NCI-H2029 treated with DMSO at 0.1 percent for 48 hours (cell line): ENCODE measurements at places on chromosomes 16 and 17.
A peak's percentile ranks its signal among the peaks of the same experiment; 100 is the strongest.

- peak; percentile 34 for DNase-seq
These were observed 69.1 kb upstream of the PMFBP1 start for GRCh38 chr16:72241008-72241407.

- DNase-seq: no peak
These were observed 16.9 kb downstream of the TRIM25 start for GRCh38 chr17:56896968-56897359.

DNA sequence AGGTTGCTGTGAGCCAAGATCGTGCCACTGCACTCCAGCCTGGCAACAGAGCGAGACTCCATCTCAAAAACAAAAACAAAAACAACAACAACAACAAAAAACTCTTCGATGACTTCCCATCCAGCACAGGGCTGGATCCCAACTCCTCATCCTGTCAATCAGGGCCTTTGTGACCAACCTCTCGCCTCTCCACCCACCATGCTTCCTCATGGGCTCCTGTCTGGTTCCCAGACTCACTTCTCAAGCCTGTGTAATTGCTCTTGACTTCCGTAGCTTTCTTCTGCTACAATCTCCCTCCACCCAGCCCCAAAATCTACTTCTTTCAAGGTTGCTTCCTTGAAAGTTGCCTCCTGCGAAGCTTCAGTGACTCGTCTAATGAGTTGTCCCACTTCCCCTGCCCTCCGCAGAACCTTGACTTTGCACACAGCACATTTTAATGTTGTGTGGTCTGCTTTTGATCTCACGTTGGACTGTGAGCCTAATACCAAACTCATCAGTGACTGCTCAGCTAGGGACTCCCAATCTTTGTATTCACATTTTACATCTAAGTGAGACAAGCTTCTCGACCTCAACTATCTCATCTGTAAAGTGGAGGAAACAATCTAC, 936 bp upstream of the RASL10B start:
- no peak for DNase-seq

DNA sequence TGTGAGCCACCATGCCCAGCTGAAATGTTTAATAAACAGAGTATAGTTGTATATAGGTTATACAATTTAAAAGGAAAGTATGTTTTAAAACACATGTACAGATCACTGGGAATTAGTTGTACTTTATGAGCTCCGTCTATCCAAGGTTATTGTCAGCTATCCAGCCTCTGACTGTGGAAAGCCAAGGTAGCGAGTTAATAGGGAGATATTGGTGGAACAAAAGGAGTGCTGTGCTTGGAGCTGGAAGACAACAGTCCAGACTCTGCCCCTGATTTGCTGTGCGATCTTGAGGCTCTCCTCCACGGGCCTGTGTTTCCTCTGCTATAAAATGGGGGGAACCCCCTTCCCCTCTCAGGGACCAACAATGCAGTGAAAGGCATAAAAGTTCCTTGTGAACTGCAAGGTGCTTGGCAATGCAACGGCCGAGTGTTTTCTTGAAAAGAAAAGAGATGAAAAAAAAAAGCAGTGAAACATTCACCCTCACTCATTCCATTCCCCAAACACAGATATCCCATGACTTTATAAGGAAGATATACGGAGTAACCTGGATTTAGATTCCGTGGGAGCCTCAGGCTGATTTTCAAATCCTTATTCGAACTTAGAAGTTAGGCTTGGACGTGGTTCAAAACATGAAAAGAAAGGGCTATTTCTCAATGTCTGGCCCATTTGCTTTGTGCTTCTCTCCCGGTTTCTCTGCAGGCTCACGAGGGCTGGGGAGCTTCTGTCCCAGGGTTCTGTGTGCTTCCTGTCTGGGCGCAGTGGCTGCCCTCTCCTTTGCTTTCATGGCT, 34.1 kb downstream of the CUEDC1 start:
- DNase-seq: no peak

GRCh38 chr17:83006515-83007455, 72.6 kb upstream of the METRNL start:
- no peak for DNase-seq

DNA sequence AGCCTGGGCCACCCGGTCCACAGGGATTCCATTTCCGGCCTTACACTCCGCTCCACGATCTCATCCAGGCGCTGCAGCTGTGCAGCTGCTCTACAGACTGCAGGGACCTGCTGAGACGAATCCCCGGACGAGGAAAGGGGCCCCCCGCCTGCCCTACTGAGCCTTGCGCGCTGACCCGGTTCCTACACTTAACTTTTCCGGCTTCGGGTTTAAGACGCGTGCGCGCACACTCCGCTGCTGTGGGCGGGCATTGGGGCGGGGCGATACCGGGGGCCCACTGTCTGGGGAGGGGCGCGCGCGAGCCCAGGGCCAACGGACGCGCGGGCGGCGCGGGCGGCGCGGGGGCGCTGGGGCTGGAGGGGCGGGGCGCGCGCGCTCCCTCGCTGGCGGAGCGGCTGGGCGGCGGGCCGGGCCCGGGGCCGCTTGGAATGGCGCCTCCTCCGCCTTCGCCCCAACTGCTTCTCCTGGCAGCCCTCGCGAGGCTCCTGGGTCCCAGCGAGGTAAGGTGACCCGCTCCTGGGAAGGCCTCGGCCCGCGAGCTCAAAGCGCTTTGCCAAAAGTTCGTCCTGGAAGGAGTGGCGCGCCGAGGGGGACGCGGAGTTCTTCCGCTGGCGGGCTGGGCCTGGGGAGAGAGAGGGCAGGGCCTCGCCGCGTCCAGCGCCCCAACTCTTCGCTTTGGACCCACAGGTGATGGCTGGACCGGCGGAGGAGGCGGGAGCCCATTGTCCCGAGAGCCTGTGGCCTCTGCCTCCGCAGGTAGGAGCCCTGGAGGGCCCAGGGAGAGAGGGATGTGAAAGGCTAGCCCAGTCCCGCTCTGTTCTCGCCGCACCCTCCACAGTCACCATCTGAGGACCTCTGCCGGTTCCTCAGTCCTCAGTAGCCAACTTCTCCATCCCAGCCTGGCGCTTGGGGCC, at the start of gene TP53I13:
Gene TP53I13, plus strand, starts transcription at position 371 of the 914 bp plus-strand sequence. Its CDS starts 58 bp downstream, at position 429.
- DNase-seq: no peak

DNA sequence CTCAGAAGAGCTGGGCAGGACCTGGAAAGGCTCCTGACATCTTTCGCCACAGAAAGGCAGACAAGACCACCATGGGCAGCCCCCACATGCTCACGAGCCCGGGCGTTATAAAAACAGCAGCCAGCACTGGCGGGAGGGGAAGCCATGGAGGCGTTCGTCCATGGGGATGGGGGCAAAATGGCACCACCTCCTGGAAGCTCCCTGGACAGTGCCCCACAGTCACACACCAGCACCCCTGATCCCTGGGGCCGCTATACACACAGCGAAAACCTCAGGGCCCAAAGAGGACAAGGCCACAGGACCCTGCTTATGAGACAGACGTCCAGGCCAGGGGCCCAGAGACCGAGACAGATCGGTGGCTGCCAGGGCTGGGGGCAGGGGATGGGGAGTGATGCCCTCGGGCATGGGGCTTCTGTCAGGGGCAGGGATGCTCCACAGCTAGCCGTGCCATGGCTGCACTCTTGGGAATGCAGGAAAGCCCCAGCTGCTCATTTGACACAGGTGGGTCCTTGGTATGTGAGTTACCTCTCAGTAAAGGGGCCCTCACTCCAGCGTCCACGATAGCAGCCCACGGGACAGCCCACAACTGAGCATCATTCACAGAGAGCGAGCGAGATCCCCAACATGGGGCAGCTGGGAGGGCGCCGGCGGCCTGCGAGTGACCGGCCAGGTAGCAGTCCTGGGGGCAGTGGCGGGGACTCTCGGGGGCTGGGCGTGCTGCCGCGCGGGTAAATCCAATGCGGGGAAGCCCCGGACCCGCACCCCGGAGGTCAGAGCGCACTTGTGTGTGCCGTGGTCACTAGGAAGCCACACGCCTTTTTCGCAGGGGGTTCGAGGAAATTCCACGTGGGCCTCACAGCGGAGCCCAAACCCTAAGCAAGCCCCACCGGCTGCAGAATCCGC, 6.4 kb upstream of the PVALEF start:
- no peak for DNase-seq

DNA sequence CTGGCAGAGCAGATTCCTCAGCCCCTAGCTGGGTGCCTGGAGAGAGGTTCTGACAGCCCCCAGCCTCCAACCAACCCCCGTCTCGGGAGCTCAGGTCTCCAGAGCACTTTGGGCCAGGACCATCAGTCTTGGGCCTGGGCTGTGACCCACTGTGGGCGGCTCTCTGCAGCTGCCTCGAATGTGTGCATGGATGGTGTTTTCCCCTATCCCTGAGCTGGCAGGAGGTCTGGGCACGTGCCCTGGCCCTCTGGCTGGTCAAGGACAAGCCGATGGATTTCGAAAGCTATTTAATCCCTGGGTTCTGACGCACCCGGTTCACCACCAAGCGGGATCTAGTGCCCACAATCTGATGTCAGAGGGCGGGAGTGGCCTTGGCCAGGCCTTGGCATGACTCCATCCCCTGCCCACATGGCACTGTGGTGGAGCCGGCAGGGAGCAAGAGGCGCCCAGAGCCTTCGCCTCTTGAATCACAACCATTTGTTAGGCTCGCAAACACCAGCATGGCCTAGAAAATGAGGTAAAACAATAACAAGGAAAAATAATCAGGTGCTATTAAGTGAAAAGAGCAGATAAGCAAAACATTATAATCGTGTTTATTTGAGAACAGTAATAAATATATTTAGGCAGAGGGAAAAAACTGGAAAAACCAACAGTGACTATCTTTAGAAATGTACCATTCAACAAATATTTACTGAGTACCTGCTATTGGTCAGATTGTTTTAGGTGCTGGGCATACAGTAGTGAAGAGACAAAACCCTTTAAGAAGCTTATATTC, 69.3 kb upstream of the TOB1 start:
- DNase-seq: no peak

DNA sequence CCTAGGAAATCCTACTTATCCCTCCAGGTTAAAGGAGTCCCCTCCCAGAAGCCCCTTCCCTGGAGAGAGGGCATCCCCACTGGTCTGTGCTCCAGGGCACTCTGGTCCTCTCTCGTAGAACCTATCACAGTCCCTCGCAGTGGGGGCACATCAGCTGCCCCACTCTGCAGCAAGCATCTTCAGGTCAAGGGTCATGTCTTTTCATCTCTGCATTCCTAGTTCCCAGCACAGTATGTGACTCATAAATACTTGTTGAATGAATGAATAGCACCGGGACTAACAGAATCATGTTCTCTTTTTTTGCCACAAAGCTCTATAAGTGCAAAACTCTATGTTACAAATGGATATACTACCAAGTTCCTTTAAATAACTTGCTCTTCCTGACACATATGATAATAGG, 36.0 kb downstream of the RNF157 start:
- DNase-seq: no peak

DNA sequence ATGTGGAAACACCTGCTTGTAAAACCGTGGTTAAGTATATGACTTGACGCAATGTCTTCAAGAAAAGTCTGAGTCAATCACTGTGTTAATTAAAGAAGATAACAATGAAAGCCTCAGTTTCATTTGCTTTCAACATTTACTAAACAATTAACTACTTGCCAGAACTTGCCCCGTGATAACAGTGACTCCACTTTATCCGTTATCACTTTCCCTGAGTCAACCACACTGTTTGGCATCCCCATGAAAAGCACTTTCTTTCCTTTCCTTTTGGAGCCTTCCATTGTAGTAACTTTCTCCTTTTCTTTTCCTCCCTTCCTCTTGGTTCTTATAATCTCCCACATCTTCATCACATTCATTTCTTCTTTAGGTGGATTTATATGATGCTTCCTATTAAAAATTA, 435.1 kb upstream of the GOT2 start:
- no peak for DNase-seq

GRCh38 chr17:47883589-47884426, 12.2 kb upstream of the SP2 start:
- no peak for DNase-seq

DNA sequence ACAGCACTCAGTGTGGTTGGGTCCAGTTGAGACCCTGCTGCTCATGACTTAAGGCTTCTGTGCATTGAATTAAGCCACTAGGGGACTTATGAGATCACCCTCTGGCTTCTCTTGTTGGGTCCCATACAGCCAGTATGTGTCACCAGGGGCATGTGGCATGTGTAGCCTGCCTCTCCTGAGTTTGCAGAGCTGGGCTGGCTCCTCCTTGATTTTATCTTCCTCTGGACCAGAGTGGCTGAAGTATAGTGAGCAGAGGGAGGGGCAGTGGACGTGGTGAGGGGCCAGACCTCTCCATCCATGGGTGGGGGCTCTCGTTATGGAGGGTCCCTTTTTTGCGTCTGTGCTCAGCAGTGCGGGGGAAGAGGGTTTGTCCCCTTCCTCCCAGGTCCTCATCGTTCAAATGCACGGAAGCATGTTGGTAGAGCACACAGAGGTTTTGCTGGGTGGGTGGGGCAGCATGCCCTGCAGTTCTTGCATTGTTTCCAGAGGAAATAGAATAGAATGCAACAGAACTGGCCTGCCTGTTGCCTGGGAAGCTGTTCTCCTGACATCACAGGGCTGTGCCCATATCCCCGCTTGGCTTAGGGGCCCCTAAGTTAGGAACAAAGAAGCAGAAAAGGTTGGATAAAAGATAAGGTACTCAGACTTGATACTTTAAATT, 77.4 kb downstream of the SPECC1 start:
- DNase-seq: no peak

DNA sequence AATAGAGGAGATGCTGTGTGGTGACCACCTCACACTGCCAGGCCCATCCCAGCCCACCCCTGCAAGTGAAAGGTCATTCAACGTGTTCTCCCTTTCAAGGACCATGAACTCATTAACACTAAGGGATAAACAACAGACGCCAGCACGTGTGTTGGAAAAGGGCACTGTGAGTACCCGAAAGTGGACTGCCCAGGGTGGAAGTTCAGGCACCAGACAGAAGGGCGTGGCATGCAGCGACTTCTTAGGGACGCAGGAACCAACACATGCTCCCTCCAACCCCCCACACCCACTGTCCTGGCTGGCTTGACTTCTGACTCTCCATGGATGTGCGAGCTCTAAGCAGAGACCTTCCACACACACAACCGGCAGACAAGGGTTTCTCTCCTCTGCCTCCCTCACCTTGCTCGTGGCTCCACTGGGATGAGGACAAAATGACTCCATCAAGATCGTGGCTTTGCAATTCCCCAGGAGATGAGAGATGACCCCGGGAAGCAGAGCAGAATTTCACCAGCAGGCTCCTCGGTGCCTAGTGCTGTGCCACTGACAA, 11.0 kb downstream of the UBALD1 start:
- DNase-seq: no peak

DNA sequence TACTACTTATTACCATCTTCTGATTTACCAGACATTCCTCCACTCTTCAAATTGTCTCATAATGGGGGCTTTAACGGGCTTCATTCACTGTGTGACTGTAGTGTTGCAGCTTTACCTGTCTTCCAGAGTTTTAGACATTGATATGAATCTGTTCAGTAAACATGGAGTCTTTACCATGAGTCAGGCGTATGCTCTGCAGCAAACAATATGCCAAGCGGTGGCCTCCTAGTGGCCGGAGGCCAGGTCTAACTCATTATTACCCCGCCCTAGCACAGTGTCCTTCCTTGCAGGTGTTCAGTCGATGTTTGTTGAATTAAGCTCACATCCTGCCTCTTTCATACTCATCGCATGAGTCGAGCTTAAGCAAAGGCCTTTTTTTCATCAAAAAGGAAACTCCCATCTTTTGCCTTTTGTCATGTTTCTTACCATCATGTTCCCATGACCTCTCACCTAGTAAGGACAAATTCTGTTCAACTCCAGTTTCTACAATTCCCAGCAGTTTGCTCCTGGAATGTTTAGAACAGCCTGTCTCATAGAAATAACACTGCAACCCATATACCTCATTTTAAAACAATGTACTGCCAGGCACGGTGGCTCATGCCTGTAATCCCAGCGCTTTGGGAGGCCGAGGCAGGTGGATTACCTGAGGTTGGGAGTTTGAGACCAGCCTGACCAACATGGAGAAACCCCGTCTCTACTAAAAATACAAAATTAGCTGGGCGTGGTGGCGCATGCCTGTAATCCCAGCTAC, 39.4 kb downstream of the TUBD1 start:
- DNase-seq: peak; percentile 33
